ENCODE measurements at places on chromosomes 13 and 19. TPM values are rescaled to one million over a fixed set of nuclear protein-coding genes. Genes with fewer than 3 reads are reported as not detected.

- no peak for DNase-seq
Observed at GRCh38 chr19:28486926-28487325, 726.0 kb downstream of the UQCRFS1 start.

- peak; percentile 40 for DNase-seq
Observed at GRCh38 chr19:7494416-7495098, 5.7 kb upstream of the PEX11G start.

DNA sequence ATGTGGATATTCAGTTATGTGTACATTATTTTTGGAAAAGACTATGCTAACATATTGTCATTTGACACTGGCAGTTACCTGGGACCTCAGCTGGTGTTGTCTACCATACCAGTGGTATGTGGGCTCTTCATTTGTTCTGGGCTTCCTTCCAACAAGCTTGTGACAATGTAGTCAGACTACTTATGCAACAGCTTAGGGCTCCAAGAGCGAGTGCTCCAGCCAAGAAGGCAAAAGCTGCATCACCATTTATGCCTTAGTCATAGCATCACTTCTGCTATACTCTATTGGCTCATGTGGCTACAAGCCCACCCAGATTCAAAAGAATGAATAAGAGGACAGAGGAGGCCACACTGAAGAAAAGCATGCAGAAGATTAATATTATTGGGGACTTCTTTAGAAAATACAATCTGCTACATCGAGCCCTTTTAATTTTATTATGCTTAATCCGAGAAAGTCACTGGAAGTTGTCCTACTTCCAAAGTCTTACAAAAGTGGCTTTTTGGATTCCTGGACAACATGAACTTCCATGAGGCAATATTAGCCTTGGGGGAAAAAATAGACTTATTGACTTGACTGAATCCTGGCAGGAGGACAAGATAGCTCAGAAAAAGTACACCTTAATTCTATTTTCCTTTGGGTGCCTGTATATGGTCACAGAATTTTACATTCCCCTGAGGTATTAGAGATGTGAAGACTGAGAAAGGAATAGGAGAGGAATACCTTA lies 529.4 kb upstream of the HTR2A start:
- DNase-seq = peak; percentile 26

DNA sequence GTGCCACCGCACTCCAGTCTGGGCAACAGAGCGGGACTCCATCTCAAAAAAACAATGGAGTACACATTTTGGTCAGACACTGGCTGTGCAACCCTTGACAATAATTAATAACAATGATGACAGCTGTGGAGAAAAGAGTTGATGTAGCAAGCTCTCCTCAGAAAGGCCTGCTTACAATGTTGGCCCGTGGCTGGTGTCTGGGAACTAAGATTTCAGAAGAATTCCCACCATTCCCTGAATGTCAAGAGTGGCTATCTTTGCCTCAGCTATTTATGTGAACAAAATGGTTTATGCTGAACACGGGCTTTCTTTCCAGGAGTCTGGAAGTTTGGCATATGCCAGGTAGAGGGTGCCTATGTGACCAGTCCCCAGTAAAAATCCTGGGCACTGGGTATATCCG lies 25.5 kb downstream of the NEK5 start:
- no peak for DNase-seq

DNA sequence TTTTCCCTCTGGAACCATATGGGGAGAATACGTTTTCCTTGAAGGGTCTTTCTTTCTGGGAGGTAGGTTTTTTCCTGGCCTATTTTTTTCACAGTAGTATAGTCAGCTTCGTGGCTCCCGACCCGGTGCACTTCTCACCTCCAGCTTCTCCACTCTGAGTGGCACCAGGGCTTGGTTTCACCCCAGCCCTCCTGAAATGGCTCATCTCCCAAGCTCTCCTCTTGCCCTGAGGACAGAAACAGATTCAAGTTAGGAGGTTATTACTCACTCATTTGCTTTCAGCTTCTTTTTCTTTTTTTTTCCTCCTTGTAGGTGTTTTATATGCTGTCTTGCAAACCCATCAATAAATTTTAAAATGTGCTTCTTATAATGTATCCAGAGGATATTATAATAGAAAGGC lies 199.3 kb downstream of the RFC3 start:
- no peak for DNase-seq

GRCh38 chr19:16074488-16075365 lies 1.6 kb upstream of the TPM4 start:
- DNase-seq = no peak

GRCh38 chr13:111115965-111116521 lies 933 bp downstream of the ARHGEF7 start:
- DNase-seq = peak; percentile 82

DNA sequence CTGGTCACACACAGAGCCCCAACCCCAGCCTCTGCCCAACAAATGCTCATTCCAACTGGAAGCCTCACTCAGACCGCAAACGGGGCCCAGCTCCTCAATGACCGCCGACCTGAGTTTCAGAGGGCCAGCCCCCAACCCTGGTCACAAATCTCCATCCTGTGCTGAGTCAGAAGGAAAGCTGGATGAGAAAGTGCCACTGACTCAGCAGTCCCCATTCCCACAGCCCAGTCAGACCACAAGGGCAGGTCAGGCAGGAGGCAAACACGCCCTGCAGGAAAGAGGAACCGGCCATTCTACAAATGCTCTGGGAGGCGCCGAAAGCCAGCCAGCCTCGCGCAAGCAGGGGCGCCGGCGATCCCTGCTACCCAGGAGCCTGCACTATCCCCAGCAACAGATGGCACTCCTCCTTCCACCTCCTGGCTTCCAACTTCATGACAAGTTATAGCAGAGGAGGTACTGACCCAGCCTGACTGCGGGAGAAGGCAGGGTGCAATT lies 14.1 kb upstream of the PRKD2 start:
- peak; percentile 13 for DNase-seq

- DNase-seq = no peak
Observed at GRCh38 chr13:28601581-28601980, 57.3 kb upstream of the POMP start.

GRCh38 chr19:38162094-38162493 lies 61.9 kb downstream of the DPF1 start:
- DNase-seq = no peak

DNA sequence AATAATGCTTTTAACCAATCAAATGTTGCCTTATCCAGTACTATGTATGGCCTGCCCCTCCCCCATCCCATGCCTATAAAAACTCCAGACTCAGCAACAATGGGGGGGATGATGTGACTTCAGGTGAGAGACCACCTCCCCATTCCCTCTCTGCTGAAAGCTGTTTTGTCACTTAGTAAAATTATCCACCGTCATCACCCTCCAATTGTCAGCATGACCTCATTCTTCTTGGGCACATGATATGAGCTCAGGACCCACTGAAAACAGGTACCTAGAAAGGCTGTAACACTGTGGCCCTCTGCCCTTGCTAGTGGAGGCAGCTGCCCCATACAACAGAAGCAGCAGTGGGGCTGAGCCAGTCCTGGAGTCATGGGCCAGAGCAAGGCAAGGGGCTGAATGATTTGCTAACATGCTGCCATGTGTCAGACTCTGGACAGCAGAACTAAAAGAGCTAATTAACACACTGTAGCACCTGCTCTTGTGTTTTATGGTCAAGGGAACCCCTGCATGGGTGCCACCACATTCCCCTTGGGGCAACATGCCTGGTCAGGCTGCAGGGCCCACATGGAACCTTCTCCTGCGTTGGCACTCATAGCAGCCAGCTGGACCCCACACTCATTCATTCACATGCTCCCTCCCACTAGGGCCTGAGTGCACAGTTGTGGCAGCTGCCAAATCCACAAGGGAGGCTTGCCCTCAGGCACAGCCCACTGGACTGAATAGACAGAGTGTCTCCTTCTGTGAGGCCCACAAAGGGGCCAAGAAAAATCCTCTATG lies 722.2 kb upstream of the PCDH20 start:
- no peak for DNase-seq

DNA sequence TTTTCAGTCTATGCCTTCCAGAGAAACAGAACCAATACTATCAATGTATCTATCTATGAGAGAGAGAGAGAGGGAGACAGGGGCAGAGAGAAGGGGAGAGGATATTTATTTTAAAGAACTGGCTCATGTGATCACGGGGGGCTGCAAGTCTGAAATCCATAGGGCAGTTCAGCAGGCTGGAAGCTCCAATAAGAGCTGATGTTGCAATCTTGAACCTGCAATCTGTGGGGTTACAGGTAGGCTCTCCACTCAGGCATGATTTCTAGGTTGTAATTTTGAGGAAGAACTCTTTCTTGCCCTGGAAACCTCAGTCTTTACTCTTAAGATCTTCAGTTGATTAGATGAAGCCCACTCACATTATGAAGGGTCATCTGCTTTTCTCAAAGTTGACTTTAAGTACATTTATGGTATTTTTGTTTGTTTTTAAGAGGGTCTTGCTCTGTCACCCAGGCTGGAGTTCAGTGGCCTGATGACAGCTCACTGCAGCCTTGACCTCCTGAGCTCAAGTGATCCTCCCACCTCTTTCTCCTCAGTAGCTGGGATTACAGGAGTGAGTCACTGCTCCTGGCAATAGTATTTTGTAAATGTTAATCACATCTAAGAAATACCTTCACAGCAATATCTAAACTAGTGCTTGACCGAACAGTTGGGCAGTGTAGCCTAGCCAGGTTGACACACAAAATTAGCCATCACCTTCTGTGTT lies 376.4 kb downstream of the FGF9 start:
- DNase-seq = no peak

- peak; percentile 89 for DNase-seq
Observed at GRCh38 chr13:109784590-109785140, 1.7 kb downstream of the IRS2 start.

GRCh38 chr19:33501693-33502356 lies 19.8 kb downstream of the PEPD start:
- no peak for DNase-seq

DNA sequence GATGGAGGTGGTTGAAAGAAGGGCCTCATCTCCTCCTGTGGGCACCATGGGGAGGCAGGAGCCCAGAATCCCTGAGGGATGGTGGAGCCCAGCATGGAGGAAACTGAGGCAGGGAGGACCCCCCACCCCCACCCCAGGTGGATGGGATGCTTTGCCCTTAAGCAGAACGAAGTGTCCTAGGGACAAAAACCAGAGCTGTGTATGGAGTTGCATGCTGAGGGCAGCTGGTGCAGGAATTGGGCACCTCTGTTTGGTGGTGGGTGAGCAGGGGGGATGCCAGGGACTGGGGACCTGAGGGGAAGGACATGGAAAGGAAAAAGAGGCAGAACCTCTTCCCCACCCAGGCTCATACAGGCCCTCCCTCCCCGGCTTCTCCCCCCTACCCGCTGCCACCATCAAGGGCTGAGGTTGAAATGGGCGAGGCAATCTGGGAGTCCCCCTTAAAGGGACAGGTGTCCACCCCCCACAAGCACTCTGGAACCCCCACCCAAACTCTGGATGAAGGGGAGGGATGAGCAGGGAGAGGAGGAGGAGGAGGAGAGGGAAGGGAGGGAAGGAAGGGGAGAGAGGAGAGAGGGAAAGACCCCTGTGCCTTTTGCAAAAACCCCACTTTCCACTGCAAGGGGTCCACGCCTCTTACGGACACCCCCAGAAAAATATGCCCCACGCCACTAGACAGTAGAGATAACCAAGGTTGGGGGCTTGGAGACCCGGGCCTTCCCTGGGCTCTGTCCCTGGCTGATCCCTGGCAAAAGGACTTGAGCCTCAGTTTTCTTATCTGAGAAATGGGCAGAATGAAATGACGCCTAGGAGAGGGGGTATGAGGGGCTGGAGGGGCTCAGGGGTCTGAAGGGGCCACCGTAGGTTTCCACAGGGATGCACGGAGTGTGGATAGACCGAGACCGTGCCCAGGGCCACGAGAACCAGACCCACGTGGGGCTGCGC lies 5.9 kb downstream of the ONECUT3 start:
- DNase-seq = no peak

GRCh38 chr19:36686365-36687213 lies 823 bp upstream of the ZNF567 start:
- peak; percentile 77 for DNase-seq

GRCh38 chr19:30161021-30161655 lies 211.0 kb upstream of the ZNF536 start:
- DNase-seq = no peak

DNA sequence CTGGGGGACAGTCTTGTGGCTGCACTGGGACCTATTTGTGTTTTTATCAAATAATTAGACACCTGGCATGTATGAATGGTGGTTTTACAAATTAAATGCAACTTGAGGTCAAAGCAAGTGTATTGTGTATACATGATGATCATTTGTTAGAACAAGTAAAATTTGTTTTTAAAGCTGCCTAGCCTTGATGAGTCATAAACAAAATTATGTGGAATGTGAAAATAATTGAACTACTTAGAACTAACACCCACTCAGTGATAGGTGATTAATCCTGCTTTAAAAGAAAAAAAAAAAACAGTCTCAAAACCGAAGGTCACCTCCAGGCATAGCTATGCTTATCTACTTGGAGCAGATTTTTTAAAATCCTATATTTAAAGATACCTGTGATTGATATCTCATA lies 770.3 kb upstream of the SLITRK5 start:
- no peak for DNase-seq

DNA sequence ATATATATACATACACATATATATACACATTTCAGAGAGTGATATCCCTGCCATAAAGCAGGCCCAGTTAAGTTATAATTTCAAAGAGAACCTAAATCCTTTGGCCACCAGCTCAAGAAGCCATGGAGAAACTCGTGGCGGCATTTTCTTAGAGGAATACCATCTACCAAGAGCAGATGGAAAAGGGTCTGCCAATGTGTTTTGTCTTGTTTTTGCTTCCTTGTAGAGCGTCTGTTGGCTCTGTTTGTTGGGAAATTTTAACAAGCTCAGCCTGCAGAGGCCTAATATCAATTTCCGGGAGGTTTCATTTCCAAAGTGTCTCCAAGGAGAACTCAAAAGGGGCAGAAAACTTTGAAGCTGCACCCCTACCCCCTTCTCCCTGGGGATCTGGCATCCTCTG lies 140.5 kb downstream of the IER2 start:
- no peak for DNase-seq

Gene ZNF529
- total RNA-seq = 31.4 TPM

Gene ATP1A3
- 2.4 TPM for total RNA-seq

Gene CEACAM8
- total RNA-seq = not detected

Gene FAM216B
- total RNA-seq = not detected

Gene URAD
- total RNA-seq = not detected

Gene RASIP1
- 24.1 TPM for total RNA-seq

Gene FKRP
- 22.4 TPM for total RNA-seq

Gene LRRC63
- not detected for total RNA-seq

Gene NOP53
- 143 TPM for total RNA-seq

Gene ACER1
- total RNA-seq = not detected
